ENCODE measurements at places on chromosomes 5 and 9.

DNA sequence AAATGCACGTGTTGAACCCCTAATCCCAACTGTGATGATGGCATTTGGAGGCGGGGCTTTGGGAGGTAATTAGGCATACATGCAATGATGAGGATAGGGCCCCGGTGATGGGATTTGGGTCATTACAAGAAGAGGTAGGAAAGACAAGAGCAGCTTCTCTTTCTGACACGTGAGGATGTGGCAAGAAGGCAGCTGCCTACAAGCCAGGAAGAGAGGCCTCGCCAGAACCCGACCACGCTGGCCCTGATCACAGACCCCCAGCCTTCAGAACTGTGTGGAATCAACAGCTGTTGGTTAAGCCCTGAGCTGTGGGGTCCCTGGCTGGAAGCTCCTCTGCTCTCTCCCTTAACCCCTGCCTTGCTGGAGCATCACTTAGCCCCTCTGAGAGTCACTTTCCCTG is 57.5 kb downstream of the COL23A1 start:
- DNase-seq, result no peak

DNA sequence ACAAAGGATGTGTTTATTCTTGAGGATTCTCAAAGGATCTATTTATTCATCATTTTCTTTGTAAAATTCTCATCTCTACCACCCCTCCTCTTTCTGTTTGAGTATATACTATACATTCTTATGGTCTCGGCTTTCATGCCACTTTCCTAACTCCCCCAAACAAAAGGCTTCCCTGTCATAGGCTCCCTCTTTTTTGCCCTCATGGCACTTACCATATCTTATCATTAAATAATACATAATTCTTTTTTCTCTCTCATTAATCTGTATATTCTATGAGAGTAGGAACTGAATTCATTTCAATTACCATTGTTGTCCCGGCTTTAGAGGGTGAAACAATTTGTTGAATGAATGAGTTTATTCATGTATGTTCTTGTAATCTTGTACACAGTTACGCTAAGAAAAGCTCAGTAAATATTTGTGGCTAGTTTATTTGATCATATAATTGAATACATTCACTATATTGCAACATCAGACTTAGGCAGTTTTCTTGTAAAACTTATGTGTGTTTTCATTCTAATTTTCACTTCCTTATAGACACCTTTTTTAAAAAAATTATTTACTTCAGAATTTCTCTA is 254.6 kb downstream of the EDIL3 start:
- DNase-seq, result no peak

- DNase-seq, result no peak
Observed at GRCh38 chr5:75363726-75364495, 26.9 kb downstream of the HMGCR start.

DNA sequence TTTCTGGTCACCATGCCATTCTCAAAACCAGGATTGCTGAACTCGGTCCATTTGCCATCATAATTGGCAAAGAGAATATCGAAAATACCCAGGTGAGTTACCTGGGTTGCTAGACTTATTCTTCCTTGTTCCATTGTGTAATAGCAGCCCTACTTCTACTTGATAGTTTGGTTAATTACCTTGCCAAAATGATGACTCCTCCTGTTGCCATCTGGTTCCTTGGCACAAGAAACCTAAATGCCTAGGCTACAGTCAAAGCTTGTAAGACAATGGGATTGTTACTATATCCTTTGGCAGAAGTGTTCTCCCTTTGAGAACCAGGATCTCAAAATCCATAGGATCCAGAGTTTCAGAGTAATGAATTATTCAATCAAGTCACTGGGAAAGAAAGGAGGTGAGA is 373.2 kb upstream of the ACTBL2 start:
- DNase-seq, result no peak

DNA sequence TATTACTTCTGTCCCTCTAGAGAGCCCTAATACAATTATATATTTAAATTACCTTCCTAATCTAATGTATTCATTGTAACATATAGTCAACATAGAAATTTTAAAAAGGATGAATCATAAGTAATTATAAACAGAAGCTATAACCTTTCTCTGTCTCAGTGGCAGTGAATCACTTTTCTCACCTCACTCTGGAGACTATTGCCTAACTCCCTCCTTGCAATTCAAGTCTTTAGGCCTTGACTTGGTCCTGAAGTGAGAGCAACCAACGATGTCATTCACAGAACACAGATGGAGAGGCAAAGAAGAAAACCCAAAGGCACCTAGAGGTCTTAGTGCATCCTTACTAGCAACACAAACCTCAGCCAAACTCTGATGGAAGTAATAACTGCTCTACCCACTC is 133.3 kb upstream of the DPYSL3 start:
- DNase-seq, result no peak

DNA sequence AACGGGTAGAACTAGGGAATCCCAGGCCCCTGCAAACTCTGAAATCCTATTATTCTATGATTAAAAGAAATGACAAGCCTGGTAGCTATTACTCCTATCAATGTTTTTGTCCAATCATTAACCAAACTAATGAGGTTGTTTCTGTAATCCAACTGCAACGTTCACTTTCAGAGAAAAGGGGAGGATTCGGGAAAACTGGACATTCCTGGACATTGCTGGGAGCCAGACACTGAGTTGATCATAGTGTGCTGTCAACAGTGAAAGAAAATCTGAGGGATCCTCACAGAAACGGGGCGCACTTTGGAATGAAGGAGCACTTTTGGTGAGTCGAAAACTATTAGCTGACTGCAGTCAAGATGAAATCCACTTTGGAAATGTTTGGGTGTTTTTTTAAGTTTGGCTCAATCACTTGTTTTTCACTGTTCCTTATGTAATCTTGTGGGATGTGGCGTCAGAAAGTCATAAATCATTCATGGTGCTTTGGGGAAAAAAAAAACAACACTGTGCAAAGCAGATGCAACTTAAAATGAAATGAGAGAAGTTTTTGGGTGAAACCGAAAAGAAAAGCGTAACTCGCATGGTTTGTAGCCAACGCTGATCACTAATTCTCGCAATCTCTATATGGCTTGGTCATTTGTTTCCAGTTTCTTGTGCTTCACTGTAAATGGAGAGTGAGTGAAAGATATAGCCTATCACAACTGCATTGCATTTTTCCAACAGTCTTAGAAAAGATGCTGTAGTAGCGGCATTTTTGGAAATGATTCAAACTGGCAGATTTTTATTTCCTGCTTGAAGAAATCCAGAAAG is 51.2 kb upstream of the ADRA1B start:
- DNase-seq, result no peak

DNA sequence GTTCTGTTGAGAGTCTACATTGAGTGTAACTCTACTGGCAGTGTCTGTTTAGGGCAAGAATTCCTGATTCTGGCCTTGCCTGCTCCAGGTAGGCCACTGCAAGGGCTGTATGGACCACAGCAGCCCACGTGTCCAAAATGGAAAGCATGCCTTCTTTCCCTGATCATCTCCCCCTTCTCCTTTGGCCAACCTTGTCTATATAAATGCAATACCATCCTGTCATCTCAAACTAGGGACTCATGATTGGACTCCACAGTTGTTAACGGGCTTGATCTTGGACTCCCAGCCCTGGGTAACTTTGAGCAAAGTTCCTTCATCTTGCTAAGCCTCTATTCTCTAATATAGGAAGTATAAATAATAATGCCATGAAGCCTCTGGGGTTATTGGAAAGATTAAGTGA is 533.6 kb downstream of the BNC2 start:
- no peak for DNase-seq

DNA sequence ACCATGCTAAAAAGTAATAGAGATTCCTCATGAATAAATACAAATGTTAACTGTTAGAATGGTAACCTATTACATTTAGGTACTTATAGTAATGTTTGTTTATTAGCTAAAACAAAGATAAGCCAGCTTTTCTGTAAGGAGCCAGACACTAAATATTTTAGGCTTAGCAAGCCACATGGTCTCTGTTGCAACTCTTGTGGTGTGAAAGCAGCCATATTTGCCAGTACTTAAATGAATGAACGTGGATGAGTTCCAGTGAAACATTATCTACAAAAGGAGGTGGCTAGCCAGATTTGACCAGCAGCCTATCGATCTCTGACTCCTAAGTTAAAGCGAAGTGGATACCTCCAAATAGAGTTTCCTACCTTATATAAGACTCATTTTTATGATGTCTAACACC is 331.6 kb downstream of the CDH12 start:
- DNase-seq, result no peak

DNA sequence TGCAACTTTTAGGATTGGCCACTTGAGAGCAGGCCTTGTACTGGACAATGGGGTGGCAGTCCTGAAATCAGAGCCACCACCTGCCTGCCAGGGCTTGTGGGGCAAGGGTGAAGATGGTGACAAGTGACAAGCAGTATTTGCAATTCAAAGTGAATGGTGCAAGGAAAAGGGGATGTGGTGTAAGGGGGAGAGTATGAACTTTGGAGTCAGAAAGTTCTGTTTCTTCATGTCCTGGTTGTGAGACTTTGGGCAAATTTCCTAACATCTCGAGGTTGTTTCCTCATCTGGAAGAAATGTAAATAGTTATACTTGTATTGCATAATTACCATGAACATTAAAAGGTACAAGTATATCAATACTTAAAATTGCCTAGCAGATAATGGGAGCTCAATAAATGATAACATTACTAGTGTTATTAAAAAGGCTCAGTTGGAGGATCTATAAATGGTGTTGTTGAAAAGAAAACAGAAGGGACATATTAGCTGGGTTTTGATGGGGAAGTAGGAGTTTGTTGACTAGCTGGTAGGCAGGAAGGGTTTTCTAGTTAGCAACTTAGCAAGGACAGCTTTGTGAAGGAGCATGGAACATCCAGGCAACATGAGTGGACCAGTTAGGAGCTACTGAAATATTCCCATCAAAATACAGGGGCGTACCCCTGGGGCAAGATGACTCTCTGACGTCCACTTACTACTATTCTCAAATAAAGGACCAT is 21.3 kb upstream of the MEGF9 start:
- no peak for DNase-seq

DNA sequence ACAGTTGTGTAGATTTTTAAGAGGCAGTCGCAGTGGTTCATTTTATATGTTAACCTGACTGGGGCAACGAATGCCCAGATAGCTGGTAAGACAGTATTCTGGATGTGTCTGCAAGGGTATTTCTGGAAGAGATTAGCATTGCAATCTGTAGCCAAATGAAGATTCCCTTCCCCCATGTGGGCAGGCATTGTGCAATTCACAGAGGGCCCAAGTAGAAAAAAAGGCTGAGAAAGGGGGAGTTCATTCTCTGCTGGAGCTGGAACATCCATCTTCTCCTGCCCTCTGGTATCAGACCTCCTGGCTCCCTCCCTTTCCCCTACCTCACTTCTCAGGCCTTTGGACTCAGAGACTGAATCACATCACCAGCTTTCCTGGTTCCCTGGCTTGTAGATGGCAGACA is 70.6 kb downstream of the TENT4A start:
- no peak for DNase-seq

DNA sequence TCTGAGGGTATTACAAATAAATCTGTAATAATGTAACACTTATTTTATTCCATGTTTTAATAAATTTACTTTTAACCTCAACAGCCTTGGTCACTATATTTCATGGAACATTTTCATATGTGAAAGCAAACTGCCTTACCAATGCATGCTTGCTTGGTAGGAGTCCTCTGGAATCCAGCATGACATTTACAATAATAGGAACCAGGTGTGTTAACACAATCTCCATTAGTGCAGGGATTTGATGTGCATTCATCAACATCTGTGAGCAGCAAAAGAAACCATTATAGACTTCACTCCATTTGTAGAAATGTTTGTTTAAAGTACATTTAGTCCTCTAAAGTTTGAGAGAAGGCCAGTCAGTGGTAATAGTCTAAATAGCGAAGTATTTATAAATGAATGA is 159.4 kb downstream of the FBN2 start:
- DNase-seq, result no peak

- DNase-seq, result no peak
Observed at GRCh38 chr5:168886157-168886556, 307.0 kb upstream of the PANK3 start.

GRCh38 chr9:101098392-101098791 is 69.9 kb downstream of the PLPPR1 start:
- no peak for DNase-seq

- no peak for DNase-seq
Observed at GRCh38 chr9:91008568-91008967, 206.9 kb downstream of the SYK start.

- DNase-seq, result no peak
Observed at GRCh38 chr5:151218177-151218576, 5.7 kb downstream of the CCDC69 start.

- DNase-seq, result no peak
Observed at GRCh38 chr5:107630184-107630583, 40.6 kb downstream of the EFNA5 start.

- no peak for DNase-seq
Observed at GRCh38 chr9:121718084-121718483, 66.7 kb downstream of the DAB2IP start.

DNA sequence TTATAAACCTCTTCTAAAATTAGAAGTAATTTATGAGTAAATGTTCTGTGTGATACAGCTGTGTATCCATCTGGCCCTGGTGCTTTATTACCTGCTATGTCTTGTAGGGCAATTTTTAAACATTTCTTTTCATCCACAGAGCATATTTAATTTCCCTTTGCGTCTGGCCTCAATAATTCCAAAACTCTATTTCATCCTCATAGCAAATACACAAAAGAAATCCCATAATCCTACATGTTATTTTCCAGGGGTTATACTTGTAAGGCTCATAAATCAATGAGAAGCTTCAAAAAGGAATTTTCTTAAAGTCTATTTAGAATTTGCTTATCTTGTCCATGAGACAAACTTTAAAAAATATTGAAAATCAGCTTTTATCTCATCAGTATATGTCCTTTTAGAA is 167.0 kb downstream of the TTC39B start:
- DNase-seq, result no peak

GRCh38 chr5:44933686-44934085 is 124.9 kb downstream of the MRPS30 start:
- DNase-seq, result no peak

DNA sequence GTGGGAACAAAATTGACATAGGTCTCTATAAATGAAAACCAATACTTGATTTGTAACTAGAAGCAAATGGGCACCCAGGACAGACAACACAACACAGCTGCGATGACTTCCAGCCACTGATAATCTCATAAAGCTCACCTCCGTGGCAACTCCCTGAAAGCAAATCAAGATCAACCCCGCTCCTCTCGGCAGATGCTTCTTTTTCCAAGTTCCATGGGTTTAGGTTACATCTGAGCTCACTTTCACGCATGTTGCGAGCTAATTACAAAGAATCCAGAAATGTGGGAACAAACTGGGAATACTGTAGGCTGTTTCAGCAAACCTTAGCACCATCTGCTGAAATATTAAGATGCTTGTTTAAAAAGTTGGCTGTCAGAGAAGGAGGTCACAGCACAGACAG is 153.9 kb downstream of the ELAVL2 start:
- no peak for DNase-seq

- DNase-seq, result no peak
Observed at GRCh38 chr9:123129423-123129822, 96.0 kb downstream of the GPR21 start.

DNA sequence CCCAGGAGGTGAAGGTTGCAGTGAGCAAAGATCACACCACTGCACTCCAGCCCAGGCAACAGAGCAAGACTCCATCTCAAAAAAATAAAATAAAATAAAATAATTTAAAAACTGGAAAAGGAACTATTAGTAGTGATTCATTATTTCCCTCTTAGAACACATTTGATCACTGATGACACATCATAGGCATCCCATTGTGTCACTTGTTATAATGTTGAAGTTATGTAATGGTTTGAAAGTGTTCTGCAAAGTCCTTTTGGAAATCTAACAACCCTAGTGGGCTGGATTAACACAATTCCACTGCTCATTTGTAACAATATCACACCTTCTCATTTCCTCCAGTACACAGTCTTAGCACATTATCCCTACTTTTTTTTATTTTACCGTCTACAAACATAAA is 81.8 kb upstream of the LMNB1 start:
- DNase-seq, result no peak

- DNase-seq, result no peak
Observed at GRCh38 chr5:4295663-4296339, 700.2 kb downstream of the IRX1 start.

Data from stimulated activated CD4-positive, alpha-beta T cell treated with anti-CD3 and anti-CD28 coated beads, Interleukin-15, amount 100 ng/mL, for 1 hour (primary cell).